ENCODE measurements at places on chromosomes 11 and 22.

DNA sequence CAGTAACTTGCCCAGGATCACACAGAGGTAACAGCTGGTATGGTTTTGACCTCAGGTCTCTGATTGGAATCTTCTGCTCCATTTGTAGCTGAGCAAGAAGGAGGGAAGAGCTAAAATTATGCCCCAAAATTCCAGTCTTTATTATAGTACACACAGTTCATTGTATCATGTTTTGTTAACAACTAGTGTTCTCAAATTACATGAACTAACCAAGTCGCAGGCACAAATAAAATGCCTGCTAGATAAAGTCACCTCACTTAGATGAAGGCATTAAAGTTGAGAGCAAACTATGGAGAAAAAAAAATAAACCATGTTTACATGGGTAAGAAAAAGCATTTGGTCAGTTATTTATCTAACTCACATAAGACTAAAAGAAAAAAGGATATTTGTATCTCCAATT, 58.8 kb downstream of the PDGFD start:
- DNase-seq: no peak

- no peak for DNase-seq
These were observed 24.5 kb downstream of the LRRC10B start for GRCh38 chr11:61533039-61533375.

DNA sequence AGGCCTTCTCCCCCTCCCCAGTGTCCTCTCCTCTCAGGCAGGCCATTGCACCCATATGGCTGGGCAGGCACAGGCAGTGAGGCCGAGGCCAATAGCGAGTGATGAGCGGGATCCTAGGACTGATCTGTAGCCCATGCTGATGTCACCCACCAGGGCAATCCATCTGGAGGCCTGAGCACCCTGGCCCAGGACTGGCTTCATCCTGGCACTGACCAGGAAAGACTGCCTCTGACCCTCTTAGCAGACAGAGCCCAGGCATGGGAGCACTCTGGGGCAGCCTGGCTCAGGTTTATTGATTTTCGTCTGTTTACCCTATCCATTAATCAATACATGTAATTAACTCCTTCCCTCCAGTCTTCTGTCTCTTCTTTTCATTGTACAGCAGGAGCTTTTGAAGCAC, 5.1 kb upstream of the TIRAP start:
- no peak for DNase-seq

DNA sequence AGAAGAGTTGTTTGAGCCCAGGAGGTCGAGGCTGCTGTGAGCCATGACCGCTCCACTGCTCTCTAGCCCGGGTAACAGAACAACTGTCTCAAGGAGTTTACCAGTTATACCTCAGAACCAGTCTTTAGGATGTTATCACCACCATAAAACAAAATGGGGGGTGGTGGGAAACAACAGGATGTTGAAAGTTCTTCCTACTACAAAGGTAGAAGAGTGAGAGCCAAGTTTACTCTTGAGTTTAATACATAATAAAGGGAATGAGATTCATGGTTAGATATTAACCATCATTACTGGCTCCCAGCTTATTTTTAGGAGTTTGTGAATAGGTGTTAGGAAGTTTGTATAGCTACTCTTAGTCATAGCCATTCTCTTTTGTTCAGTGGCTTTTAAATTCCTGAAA, 78.8 kb upstream of the HORMAD2 start:
- DNase-seq: no peak

DNA sequence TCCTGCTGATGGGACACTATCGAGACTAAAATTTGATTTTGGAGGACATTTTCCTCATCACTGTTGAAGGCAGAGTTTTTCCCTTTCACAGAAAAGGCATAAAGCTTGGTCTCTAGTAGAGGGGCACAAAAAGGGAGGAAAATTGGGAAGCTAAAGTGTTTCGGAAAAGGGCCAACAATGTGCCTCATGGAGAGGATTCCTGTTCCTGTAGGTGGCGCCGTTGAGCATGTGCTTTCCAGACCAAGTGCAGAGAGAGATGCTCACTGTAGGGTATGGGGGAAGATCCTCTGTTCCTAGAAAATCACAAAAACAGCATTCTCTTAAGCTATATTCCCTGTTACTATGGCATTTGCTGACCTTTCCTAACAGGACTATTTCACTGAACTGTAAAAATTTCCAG, 18.4 kb upstream of the OR4C5 start:
- no peak for DNase-seq

- DNase-seq: no peak
These were observed 26.9 kb downstream of the TP53I11 start for GRCh38 chr11:44923806-44924205.

- peak; percentile 36 for DNase-seq
These were observed 1.2 kb downstream of the PHLDB1 start for GRCh38 chr11:118608360-118609227.

DNA sequence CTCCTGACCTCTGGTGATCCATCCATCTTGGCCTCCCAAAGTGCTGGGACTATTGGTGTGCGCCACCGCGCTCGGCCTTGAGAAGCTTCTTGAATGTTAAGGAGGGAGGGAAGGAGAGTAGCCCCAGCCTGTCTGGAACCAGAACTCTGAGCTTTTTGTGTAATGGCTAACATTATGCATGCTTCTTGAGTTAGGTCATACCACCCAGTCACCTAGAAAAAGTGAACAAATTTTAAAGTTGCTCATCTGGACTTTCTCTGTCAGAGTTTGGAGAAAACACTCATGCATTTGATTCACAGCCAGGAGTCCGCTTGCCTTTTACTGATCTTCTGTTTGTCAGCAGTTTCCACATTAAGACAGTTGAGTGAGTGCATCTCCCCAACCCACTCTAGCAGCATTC, 82.1 kb downstream of the PPP6R3 start:
- no peak for DNase-seq

- no peak for DNase-seq
These were observed 19.6 kb upstream of the MOGAT2 start for GRCh38 chr11:75697906-75698581.

DNA sequence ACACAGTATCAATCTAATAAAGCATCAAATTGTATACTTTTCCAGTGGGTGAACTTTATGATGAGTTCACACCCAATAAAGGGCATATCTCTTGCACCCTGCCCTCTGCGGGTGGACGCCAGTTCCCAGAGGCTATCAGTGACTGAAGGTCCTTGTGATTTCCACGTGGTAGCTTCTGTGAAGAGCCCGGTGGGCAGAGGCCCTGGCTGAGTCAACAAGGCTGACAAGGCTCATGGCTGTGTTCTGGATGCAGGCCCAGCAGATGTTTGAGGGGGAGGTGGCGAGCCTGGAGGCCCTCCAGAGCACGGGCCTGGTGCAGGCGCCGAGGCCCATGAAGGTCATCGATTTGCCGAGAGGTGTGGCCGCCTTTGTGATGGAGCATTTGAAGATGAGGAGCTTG, 71.4 kb downstream of the PIWIL3 start:
- DNase-seq: no peak

DNA sequence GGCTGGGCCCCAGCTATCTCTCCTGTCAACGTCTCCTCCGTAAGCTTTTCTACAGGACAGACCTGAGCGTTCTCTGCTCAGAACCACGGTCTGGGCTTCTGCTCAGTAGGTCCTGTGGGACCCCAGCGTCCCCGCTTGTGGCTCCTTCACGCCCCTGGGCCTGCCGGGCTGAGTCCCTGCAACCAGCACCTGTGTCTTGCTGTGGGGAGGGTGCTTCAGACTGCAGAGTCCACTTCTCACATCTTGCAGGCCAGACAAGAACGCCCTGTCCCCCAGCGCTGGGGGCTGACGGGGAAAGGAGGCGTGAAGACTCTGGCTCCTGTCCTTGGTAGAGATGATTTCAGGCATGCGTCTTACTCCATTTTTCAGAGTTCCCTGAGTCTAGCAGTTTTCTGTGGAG, 1480.8 kb downstream of the BRD1 start:
- DNase-seq: no peak

DNA sequence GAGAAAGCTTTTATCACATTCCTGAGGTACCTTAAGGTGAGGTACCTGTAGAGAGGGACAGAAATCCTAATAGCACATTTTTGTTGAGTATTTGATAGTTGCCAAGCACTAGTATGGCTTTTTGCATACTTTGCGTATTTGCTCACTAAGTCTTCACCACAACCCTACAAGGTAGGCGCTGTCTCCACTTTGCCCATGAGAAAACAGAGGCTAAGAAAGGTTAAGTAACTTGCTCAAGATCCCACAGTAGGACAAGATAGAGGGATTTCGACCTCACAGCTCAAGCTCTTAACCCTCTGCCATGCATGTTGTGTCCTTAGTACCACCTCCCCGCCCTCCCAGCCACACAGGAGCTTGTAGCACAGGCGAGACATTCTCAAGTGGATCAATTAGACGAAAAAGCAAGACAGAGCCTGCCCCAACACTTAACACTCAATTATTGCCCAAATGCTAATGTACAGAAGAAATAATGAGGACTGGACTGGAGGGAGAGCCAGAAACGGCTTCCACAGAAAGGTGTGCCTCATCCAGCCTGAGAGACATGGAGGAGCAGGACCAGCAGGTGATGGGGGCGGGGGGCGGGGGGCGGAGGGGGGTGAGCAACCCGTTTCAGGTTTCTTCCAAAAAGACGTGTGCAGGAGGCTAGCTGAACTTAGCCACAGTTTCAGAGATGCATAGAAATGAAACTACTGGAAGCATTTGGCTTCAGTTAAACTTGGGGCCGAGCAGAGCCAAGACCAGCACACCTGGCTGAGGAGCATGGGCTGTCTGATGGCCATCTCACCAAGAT, 26.7 kb upstream of the CD44 start:
- no peak for DNase-seq

GRCh38 chr11:65243797-65244196, 18.0 kb upstream of the POLA2 start:
- no peak for DNase-seq

- DNase-seq: no peak
These were observed 99.8 kb upstream of the NECTIN1 start for GRCh38 chr11:119828819-119829218.

- no peak for DNase-seq
These were observed 55.6 kb upstream of the GRK3 start for GRCh38 chr22:25508761-25509321.

DNA sequence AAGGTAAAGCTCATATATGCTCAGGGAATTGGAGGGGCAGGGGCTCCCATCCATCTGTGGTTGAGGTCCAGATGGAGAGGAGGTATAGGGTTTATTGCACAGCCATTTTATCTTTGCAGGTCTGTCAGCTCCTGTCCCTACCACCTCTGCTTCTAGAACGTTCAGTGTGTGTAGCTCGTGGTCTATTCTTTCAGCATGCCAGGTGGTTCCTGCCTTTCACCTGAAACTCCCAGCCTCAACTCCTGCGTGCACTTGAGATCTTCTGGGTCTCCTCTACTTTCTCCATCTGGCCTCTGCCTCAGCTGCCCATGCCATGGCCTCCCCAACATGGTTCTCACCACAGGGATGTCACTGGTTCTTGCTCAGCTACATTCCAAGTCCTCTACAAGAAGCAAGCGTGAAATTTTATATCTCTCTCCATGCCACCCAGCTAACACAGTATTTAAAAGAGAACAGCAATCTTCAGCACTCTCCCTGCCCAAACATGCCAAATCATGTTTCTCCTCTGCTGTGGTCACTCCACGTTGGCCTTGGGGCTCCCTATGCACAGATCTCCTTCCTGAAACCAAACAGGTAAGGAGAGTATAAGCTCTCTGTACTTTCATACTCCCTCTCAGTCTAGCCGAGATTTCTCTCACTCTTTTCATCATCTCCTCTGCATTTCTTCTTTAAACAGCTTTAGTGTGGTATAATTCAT, 157.8 kb upstream of the TRPC6 start:
- no peak for DNase-seq

- DNase-seq: no peak
These were observed 156.5 kb downstream of the CEP164 start for GRCh38 chr11:117484156-117484555.

- DNase-seq: no peak
These were observed 22.3 kb upstream of the GUCY1A2 start for GRCh38 chr11:107040433-107041087.

DNA sequence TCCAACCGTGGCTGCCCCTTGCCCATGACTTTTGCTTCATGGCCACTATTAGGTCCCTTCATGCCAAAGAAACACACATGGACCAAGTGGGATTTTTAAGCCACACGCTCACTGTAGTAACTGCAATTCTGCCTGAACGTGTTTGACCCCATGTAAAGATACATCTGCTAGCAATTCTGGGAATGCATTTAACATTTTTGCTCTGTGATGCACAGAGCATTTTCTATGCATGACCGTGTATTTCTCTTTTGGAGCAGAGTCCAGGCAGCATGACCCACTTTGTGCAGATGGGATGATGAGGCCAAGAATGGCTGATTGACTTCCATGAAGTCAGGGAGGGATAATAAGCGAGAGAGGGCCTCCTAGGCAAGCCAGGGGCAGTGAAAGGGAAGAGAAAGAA, 108.5 kb downstream of the TP53I11 start:
- DNase-seq: no peak

DNA sequence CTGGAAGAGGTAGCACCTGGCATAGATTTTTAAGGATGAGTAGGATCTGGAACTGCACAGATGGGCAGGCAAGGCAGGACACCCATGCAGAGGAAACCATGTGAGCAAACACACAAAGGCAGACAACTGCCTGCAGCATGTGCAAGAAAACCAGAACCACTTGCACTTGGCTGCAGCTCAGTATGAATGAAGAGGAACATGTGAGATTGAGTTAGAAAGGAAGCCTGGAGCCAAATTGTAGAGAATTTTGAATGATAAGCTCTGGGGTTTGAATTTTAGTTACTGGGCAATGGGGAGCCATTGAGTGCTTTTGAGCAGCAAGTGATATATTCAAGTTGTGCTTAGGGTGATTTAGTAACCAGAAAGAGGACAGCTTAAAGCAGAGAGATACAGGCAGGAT, 583.4 kb downstream of the SOX6 start:
- no peak for DNase-seq

DNA sequence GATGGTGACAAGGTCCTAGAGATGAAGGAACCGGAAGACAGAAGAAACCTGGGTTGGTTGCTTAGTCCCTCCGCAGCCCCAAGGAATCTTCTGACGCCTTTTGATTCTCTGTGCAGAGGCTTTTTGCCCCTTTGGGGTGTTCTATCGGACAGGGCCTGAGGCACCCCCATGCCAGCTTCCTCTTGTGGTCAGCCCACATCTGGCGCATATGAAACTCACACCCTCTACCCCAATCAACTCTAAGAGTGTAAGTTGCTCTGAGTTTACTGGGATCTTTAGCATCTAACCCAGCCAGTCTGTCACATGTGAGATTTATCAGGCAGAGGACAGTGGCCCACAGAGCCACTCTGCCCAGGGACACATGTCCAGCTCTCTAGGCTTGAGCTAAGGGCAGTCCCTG, 17.4 kb downstream of the RASD2 start:
- no peak for DNase-seq

GRCh38 chr11:126658306-126659056, 303.0 kb downstream of the ST3GAL4 start:
- no peak for DNase-seq

GRCh38 chr11:17742019-17742418, 7.4 kb downstream of the KCNC1 start:
- no peak for DNase-seq
